ENCODE measurements at places on chromosomes 11 and 22.
A peak's percentile ranks its signal among the peaks of the same experiment; 100 is the strongest.

DNA sequence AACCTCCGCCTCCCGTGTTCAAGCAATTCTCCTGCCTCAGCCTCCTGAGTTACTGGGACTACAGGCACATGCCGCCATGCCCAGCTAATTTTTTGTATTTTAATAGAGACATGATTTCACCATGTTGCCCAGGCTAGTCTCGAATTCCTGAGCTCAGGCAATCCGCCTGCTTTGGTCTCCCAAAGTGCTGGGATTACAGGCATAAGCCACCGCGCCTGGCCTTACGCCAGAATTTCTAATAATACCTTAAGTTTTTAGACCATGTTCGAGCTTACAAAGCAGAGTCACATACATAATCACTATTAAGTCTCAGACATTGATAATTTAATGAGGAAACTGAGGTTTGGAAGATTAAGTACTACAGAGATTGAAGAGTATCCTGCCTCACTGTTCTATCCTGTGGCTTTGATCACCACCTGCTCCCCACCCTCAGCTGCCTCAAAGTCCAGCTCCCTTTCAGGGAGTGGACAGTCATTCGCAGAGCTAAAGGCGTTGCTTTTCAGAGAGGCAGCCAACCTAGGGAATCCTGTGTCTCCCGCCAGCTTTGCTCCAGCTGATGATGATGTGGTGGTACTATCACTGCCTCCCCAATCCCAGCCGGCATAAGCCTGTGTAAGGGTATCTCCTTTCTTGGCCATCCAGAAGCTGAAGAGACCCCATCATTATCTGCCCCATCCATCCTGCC is 7.7 kb downstream of the UBASH3B start:
- DNase-seq: no peak

- DNase-seq: peak; percentile 81
These were observed 25.1 kb downstream of the ADAMTS8 start for GRCh38 chr11:130403271-130403804.

- DNase-seq: no peak
These were observed 26.7 kb downstream of the IRAG1 start for GRCh38 chr11:10666556-10667520.

GRCh38 chr11:114562166-114562916 is 2.7 kb upstream of the NXPE1 start:
- DNase-seq: no peak

DNA sequence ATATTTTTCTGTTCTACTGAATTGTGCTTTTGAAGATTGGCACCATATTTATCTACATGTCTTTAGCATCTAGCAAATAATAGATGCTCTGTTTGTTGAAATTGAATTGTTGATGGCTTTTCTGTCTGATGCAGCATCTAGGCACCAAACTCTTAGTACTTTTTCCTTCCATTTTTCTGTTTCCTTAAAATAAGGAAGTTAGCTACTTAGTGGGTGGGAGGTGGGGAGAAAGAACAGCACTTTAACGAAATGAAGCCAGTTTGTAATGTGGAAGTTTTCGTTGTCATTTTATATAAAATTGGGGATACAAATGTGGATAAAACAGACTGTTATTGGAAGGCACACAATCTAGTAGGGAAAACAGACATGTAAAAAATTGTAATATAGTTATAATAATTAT is 76.6 kb downstream of the HIPK3 start:
- no peak for DNase-seq

- no peak for DNase-seq
These were observed 83.8 kb upstream of the BID start for GRCh38 chr22:17858033-17858432.

GRCh38 chr22:47616396-47617020 is 854.1 kb downstream of the TBC1D22A start:
- DNase-seq: no peak

DNA sequence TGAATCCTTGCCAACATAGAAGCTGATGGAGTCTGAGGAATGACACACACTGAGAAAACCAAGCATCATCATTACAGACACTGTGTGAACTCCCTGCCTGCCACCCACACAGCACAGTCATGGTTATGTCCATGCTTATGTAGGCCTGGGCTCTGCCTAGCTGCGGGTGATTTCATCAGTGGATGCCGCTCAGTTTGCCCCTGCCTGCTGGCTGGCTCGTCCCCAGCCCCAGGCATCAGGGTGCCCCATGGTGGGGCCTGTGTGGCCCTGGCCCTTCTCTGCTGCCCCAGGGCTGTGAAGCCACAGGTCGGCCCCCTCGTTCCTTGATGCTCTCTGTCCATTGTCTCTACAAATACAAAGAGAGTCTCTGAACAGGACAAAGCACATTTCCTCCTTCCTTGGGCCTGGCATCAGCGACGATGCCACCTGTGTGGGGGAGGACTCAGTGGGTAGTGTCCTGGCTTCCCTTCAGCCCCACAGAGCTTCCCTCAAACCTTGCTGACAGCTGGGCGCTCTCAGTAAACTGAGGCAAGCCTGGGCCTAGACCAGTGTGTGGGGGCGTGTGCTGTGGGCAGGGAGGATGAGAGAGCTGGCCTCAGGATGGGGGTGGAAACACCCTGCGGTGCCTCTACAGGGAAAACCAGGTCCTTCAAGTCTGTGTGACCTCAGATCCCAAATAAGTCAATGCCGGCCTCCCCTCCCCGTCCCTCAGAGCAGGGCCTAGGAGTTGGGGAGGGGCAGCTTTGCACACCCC is 20.0 kb upstream of the TUB start:
- DNase-seq: no peak

- DNase-seq: no peak
These were observed 71.0 kb downstream of the TMPRSS5 start for GRCh38 chr11:113634940-113635575.

- DNase-seq: peak; percentile 95
These were observed 10.0 kb downstream of the RELA start for GRCh38 chr11:65652511-65653228.

GRCh38 chr11:109439684-109440083 is 17.7 kb downstream of the C11orf87 start:
- no peak for DNase-seq

GRCh38 chr11:127247261-127247851 is 246.8 kb upstream of the KIRREL3 start:
- no peak for DNase-seq

- no peak for DNase-seq
These were observed 1043.8 kb downstream of the BRD1 start for GRCh38 chr22:48783821-48784266.

DNA sequence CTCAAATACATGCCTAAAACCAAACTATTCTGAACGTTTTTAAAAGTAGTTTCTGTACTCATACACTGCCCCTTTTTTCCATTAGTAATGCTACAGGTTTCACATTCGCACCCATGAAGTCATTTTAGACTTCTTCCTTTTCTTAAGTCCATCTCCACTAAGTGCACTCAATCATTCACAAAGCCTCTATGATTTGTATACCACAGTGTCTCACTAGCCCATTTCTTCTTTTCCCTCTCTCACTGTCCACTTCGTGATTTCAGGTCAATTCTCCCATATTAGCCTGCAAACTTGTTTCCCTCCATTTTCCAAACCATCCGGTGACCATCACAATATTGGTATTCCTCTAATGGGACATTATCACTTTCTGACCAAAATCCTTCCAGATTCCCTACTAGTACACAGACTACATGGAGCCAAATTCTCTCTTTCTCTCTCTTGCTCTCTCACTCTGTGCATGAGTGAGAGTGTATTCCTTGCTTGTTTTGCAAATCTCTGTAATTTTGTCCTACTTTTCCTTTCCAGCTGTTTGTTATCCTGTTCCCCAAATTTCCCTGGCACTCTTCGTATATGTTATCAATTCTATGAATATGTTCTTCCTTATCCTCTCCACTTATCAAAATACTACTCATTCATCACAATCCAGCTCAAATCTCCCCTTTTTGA is 3.4 kb upstream of the ZC3H12C start:
- no peak for DNase-seq

DNA sequence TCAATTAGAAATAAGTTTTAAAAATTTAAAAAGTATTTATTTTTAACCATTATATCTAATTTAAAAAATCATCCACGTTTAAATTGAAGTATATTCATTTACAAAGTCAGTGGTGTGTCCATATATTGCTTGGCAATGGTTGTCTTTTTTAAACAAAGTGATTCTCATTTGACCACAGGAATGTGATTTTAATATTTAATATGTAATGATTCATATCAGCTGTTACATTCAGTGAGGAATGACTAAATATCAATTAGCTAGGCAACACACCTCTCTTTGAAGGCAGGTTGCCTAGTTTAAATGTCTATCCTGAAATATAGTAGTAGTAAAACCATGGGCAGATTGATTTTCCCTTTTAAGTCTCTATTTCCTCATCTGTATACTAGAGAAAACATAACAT is 392.2 kb upstream of the CCDC179 start:
- DNase-seq: no peak

DNA sequence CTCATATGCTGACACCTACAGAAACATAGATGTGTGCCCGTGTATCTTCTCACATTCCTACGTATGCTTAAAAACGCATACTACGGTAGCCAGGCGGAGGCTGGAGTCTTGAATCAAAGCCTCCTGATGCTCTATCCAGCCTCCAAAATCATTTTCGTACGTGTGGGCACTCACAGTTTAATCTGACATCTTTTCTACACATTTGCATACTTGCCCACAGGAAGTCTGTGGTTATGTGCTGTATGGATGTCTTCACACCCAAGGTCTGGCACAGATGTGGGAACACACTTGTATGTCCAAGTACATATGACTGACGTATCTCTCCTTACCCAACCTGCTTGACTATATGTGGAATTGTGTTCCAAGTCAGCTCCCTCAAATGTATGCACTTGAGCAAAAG is 561.8 kb upstream of the CADM1 start:
- no peak for DNase-seq

- no peak for DNase-seq
These were observed 2.7 kb upstream of the EIF3M start for GRCh38 chr11:32580967-32581366.

DNA sequence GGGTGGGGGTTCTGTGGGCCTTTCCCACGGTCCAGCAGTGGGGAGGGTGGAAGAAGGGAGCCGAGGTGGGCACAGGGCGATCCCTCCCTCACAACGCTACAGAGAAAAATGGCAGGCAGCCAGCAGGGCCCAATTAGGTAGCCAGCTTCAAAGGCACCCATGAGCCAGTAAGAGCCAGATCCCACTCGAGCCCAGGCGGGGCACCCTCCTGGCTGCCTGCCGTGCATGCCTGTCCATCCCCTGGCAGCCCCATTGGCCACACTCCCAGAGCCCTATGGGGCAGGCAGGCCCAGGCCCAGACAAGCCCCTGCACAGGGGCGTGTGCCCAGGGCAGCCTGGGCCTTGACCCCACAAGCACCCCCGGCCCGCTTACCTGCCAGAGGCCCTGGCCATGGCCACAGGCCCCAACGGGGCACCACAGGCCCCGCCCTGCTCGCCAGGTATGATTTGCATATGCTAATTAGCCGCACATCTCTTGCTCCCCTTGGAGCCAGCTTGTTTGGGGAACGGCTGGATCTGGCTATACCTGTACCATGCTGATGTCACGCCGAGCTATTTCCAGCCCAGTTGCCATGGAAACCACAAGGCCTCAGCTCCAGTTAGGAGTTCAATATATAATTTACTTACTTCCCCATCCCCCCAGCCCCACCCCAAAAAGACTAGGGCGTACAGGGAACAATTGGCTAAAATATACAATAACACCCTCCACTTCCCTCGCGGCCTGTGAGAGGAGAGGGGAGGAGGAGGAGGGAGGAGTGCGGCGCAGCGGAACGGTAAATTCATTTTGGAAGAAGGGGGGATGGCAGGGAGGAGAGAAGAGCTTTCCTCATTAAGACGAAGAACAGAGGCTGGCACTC is 47.5 kb upstream of the TCF20 start:
- DNase-seq: no peak

DNA sequence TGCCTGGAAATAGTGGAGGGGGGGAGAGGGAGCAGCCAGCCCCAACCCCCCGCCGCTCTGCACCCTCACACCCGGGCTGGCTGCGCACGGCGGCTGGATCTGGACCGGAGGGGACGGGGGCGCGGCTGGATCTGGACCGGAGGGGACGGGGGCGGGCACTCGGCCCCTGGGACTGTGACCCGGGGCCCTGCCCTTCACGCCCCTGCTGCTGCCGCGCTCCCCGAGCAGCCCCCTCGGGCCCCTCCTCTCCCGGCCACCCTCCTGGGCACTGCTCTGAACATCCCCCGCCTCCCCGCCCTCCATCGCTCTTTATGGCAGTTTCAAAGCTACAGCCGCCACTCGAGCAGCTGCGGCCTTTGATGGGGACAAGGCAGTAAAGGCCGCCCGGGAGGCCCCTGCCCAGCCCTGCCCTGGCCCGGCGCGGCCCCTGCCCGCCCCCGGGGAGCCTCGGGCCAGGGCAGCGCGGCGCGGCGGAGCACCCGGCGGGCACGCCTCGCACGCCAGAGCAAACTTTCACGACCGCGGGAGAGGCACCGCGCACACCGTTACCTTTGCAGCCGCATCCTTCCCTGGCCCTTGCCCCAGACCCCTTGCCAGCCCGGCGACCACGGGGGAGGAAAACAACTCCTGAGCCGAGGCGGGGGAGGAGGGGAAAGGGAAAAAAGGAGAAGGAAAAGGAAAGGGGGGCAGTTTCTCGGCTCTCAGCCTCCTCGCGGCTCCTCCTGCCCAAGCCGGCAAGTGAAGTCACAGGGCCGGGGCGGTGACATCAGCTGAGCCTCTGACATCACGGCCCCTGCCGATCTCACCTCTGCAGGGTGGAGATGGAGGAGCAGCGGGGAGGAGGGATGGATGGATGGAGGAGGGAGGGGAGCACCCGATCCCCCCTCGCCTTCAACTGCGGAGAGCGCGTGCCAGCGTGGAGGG is 13.1 kb upstream of the TCF20 start:
- DNase-seq: peak; percentile 50

- no peak for DNase-seq
These were observed 3.6 kb upstream of the CDC42EP1 start for GRCh38 chr22:37556710-37557109.

DNA sequence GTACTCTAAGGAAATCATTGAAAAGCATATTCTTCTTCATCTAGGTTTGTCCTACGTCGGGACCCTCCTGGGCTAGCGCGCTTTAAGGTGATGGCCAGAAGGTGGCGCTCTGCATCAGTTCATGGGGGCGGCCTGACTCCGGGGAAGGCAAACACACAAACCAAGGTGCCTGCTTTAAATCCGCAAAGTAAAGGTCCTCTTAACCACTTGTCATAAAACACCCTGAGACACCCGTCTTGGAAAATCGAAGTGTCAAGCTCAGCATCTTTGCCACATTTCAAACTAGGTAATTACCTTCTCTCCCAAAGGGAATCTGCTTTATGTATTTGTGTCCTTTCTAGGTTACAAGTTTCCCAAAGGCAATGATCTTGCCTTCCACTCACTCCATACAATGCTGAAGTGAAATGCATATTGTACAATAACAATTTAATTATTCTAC is 33.9 kb downstream of the LMO2 start:
- DNase-seq: peak; percentile 75

GRCh38 chr11:100013011-100013410 is 674.1 kb upstream of the ARHGAP42 start:
- no peak for DNase-seq

DNA sequence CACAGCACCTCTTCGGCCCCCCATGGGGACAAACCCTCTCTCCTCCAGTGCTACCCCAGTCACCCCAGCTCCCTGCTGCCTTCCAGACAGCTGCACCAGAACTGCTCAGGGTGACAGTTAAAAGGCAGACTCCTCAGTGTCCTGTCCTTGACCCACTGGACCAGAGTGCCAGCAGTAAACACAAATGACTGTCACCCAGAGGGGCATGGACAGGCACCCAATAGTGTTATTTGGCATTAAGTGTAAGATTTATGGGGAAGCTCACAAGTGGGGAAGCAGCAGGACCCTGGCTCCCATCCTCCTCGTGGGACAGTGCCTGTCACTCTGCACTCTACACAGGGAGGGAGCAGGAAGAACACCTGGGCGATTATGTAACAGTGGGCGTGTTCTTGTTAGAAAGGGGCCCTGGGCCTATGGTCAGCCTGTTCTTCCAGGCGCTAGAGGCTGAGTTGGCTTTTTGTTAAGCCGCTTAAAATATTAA is 5.0 kb downstream of the RPS19BP1 start:
- peak; percentile 37 for DNase-seq

All from left hindlimb (tissue), 1 donor.